ENCODE measurements at places on chromosomes 4 and X.

- DNase-seq = no peak
These were observed 16.2 kb upstream of the RAP2C start for GRCh38 chrX:132235488-132235887.

GRCh38 chr4:88570001-88570400, 22.3 kb upstream of the HERC3 start:
- no peak for DNase-seq

GRCh38 chr4:81724925-81725329, 253.2 kb upstream of the RASGEF1B start:
- DNase-seq = no peak

- no peak for DNase-seq
These were observed 35.5 kb downstream of the MSN start for GRCh38 chrX:65702956-65703355.

DNA sequence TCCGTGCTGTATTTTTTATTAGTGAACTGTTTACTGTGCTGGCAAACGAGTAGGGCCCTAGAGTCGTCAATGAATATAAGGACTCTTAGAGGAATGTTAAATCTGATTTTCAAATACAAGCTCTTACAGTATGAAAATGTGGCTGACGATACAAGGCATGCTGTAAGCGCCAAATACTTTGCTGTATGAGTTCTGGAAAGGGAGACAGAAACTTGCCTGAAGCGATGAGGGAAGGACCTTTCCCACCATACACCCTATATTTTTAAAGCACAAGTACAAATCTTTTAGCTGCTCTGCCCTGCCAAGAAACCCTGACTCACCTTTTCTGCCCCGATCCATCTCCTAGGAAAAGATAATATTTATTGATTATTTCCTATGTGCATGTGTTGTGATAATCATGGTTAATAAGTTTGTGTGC, 15.7 kb upstream of the RUFY3 start:
- DNase-seq = no peak

DNA sequence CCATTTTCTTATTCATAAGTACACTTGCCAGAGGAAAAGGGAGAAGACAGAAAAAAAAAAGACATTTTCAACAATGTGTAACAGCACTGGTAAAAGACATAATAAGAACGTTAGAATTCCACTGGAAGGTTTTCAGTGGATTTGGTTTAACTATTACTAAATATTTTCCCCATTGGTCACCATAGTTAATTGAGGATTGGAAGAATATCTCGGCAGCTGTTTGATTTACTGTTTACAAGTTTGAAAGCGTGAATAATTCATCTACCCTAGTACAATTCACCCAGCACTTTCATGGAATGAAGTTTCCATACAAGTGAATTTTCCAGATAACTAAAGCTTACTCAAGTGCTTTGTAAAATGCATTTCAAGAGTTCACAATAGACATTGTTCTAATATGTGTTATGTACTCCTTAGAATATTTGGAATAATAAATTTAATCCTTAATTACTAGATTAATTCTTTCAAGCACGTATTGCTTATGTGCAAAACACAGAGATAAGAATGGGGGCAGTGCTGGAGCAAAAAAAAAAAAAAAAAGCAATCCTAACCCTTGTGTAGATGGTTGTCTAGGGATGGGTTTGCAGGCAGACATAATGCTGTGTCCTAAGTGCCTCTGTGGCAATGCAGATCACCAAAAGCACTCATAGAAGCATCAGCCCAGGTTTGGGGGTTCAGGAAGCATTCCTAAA, 57.1 kb downstream of the ENPEP start:
- DNase-seq = no peak

- DNase-seq = peak; percentile 0
These were observed 163.6 kb downstream of the ZNF674 start for GRCh38 chrX:46381630-46382029.

- DNase-seq = peak; percentile 89
These were observed 160.2 kb upstream of the KLF3 start for GRCh38 chr4:38503689-38504395.

GRCh38 chr4:27267339-27267969, 406.8 kb downstream of the STIM2 start:
- DNase-seq = no peak

- DNase-seq = no peak
These were observed 119.9 kb downstream of the ANK2 start for GRCh38 chr4:113169368-113169767.

- no peak for DNase-seq
These were observed 1.2 kb downstream of the PRPS1 start for GRCh38 chrX:107629540-107629909.

- DNase-seq = no peak
These were observed 29.2 kb downstream of the NKX1-1 start for GRCh38 chr4:1376841-1377605.

- DNase-seq = no peak
These were observed 66.5 kb downstream of the RAP1GDS1 start for GRCh38 chr4:98327694-98328093.

All from GM12864 (cell line).